ENCODE measurements at places on chromosomes 2 and 18.

- DNase-seq: no peak
Observed at GRCh38 chr2:106789185-106789584, 96.8 kb downstream of the ST6GAL2 start.

- DNase-seq: peak; percentile 48
Observed at GRCh38 chr18:59354731-59355130, 4.3 kb downstream of the LMAN1 start.

DNA sequence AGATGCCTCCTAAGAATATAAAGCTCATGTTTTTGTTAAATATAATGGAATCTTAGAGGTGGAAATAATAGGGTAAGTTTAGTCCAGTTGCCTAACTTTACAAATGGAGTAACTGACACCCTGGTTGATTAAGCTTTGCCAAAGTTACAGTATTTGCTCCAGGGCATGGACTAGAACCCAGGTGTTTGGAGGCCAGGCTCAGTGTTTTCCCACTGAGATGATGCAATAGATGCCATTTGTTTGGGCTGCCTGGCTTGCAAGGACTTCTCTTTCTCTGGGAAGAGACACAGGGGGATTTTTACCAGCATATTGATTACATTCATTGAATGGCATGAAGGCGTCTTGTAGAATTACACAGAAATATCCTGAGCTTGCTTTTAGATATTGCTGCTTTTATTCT, 397.8 kb downstream of the SLC4A3 start:
- DNase-seq: no peak

GRCh38 chr2:43269706-43270105, 43.3 kb upstream of the ZFP36L2 start:
- DNase-seq: peak; percentile 80

- no peak for DNase-seq
Observed at GRCh38 chr2:134225841-134226240, 28.0 kb upstream of the MGAT5 start.

GRCh38 chr2:27263287-27264252, 723 bp upstream of the SLC30A3 start:
- no peak for DNase-seq

DNA sequence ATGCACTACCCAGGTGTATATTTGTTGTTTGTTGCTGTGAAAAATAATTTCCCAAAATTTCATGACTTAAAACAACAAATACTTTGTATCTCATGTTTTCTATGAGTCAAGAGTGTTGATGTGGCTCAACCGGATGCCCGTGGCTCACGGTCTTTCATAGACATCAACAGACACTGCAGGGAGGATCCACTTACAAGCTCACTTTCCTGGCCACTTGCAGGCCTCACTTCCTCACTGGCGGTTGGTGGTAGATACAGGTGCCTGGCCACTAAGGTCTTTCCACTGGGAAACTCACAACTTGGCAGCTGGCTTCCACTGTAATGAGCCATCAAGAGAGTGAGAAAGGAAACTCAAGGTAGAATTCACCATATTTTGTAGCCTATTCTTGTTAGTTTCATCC, 662.9 kb downstream of the IRS1 start:
- no peak for DNase-seq

- DNase-seq: no peak
Observed at GRCh38 chr2:143246815-143247744, 117.9 kb downstream of the ARHGAP15 start.

- no peak for DNase-seq
Observed at GRCh38 chr2:124437811-124438210, 412.7 kb downstream of the CNTNAP5 start.

- DNase-seq: no peak
Observed at GRCh38 chr18:24414349-24415003, 12.0 kb upstream of the IMPACT start.
